ENCODE measurements at places on chromosomes 6 and 20.

DNA sequence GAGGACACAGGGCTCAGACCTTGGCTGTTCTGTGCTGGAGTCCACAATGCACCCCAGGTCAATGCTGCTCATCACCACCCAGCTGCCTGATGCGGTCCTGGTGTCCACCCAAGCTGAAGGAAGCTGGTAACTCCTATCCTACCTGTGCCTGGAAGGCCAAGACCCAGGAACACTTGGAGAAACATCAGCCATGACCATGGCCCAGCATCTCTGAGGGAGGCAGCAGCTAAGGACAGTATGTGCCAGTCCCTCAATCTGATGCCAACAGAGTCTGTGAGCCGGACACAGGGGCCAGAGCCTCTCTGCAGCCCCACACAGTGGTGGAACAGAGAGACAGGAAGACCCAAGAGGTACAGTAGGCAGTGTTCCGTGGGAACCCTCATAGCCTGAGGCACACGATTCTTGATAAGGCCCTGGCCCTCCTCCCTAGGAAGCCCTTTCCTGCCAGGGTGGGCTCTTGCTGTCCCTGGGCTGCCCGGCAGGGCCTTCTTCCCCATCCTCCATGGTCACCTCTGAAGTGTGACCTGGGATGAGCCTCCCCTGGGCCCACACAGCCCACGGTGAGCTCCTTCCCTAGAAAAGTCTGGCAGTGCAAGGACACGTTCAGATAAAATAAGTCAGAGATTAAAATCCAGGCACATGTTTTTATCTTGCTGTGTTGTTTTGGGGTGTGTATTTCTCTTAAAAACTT, 170.7 kb downstream of the THBS2 start:
- DNase-seq, result no peak

GRCh38 chr20:10385850-10386544, 48.0 kb downstream of the MKKS start:
- no peak for DNase-seq

DNA sequence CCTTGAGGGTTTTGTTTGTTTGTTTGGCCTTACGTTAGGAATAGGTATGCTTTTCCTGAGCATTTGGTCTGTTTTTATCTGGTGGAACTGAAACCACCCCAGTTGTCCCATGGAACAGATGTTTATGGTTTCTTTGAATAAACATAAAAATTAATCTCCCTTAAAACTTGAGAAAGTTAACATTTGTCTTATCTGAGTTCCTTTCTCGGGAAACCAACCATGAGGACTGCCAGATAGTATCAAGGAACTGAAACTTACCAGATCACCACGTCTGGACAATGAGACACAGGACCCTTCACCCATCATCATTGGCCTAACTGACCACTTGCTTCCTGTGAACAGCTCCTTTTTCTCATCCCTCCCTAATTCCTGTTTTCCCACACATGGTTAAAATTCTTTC, 15.3 kb upstream of the HECA start:
- DNase-seq, result no peak

DNA sequence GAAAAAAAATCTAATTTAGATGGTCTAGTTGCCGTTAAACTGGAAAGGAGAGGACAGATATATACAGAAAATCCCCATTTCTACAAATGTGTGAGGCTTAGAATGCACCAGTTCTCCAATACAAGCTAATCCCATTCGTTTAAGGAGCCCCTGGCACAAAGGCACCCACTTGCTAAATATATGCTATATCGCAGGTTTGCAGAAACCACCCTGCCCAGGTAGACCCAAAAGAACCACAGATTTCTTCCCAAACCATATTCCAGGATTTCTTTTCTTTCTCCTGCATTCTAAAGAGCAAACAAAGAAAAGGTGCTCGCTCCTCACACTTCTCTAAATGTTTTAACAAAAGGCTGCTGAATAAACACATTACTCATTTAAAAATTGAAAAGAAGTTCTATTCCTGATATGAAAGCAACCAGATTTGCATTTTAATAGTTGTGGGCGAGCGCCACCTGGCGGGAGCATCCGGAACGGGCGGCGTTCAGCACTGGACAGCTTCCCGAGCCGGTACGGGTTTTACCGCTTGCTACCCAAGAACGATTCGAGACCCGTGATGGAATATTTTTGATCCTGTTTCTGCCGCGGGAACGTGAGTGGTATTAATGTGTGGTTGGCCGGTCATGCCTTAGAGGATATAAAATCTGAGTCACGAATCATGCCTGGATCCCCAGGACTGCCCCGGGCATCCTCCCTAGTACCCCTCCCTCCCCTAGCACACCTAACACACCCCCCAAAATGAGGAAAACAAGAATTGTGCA, 2.1 kb downstream of the PTPRT start:
- DNase-seq, result no peak

DNA sequence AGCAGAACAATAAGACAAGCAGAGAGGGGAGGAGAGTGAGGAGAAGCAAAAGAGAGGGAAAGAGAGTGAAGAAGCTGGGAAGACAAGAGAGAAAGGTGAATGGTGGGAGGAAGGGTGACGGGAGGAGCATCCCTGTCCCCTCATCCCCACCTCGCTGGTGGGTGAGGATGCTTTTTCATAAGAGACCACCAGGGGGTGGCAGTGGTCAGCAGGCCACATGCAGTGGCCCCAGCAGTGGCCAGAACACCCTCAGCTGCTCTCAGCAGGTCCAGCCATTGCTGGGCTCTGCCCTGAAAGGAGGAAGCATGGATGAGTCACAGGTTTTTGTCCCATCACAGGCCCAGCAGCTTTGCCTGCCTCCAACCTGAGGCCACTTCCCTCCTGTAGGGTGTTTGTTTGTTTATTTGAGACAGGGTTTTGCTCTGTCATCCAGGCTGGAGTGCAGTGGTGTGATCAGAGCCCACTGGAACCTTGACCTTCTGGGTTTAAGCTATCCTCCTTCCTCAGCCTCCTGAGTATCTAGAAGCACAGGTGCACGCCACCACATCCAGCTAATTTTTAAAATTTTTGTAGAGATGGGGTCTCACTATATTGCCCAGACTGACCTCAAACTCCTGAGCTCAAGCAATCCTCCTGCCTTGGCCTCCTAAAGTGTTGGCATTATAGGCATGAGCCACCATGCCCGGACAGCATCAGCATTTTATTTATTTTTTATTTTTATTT, 24.0 kb downstream of the FGD2 start:
- no peak for DNase-seq

DNA sequence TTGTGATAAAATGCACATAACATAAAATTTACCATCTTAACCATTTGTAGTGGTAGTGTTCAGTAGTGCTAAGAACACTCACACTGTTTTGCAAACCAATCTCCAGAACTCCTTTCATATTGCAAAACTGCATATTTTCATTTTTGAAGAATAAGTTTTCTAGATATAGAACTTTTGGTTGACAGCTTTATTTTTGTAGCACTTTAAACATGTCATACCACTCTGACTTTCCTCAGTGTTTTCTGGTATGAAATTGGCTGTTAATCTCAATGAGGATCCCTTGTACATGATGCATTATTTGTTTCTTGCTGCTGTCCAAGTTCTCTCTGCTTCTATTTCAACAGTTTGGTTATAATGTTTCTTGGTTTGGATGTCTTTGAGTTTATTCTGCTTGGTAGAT, 45.1 kb upstream of the MICB start:
- no peak for DNase-seq

GRCh38 chr6:161649841-161650240, 376.0 kb upstream of the AGPAT4 start:
- DNase-seq, result no peak
